ENCODE measurements at places on chromosomes 7 and 10. TPM values are rescaled to one million over a fixed set of nuclear protein-coding genes. Genes with fewer than 3 reads are reported as not detected.

GRCh38 chr7:18278316-18278715, 217.2 kb upstream of the HDAC9 start:
- DNase-seq: no peak

DNA sequence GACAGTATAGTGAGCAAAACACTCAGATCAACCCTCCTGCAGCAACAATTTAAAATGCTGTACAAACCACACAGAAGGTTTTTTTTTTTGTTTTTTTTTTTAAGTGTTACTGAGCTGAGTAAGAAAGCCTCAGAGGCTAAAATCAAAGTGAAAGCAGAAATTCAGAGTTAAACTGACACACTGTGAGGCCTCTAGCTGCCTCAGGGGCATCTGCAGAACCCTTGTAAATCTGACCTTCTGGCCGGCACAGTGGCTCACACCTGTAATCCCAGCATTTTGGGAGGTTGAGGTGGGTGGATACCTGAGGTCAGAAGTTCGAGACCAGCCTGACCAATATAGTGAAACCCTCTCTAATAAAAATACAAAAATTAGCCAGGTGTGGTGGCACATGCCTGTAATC, 7.4 kb upstream of the GNA12 start:
- no peak for DNase-seq

OR13A1 gene
- total RNA-seq: 0.15 TPM

ARL3 gene
- total RNA-seq: 16.3 TPM

- DNase-seq: peak; percentile 64
Measured at GRCh38 chr7:117872561-117873309, 506 bp downstream of the CTTNBP2 start.

GRCh38 chr7:116041615-116042014, 11.1 kb upstream of the TFEC start:
- DNase-seq: no peak

DNA sequence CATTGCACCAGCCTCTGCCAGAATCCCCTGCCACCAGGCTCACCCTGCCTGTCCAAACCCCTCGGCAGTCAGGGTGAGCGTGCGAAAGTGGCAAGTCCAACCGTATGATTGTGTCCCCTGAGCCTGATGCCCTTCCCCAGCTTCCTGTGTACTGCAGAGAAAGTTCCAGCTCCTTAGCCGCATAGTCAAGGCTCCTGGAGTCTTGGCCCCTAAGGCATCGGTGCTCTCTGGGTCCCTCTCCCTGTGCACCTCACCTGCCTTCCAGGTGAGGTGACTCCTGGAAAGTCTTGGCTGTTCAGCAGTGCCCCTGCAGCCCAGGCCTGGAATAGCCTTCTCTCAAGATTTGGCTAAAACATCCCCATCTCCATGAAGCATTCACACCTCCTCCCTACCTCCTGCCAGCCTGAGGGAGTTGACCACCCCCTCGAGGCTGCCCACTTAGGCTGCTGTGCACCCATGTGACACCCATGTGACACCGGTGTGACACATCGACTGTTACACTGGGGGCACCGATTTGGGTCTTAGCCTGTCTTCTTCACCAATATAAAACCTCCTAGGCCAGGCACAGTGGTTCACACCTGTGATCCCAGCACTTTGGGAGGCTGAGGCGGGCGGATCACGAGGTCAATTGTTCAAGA, 56.1 kb upstream of the ELN start:
- DNase-seq: no peak

- no peak for DNase-seq
Measured at GRCh38 chr7:74149603-74150002, 24.6 kb upstream of the EIF4H start.

- peak; percentile 47 for DNase-seq
Measured at GRCh38 chr10:12279281-12279680, 70.1 kb upstream of the CAMK1D start.

DNA sequence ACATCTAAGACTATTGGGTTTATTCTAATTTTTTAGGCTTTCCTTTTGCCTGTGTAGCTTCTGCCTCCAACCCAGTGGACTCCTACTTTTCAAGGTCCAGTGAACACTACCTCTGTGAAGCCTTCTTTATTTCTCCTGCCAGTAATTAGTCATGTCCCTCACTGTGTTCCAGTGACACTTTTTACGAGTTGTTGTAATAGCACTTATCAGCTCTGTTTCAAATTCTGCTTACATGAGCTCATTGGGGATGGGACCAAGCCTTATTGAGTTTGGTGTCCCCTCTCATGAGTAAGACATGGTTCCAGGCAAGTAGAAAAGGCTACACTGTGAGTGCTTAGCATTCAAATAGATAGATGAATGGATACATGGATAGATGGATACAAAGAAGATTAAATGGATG, 184.6 kb downstream of the HIBADH start:
- no peak for DNase-seq

GRCh38 chr10:120800528-120801323, 50.4 kb upstream of the WDR11 start:
- no peak for DNase-seq

FAM237B gene
- not detected for total RNA-seq

XRCC2 gene
- 3.6 TPM for total RNA-seq

RASA4B gene
- 15.1 TPM for total RNA-seq

DNA sequence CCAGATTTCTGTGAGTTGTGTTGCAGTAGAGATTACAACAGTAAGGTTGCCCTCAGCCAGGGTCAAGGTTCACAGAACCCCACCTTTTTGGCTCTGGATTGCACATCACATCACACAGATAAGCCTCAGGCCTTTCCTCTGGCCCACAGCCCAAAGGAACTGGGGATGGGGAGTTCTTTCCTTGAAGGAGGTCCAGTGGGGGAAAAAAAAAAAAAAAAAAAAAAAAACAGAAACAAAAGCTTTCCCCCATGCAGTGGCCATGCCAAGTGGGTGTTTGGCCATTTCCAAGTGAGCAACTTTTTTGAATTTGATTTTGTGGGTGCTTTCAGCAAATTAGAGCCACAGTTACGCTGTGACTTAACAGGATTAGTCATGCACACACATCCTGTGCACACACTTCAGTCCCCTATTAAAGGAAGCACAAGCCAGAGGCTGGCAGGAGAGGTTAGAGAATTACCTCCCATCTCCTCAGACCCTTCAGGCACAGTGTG, 79.3 kb upstream of the NANOS1 start:
- peak; percentile 53 for DNase-seq

STEAP1 gene
- total RNA-seq: not detected

DNA sequence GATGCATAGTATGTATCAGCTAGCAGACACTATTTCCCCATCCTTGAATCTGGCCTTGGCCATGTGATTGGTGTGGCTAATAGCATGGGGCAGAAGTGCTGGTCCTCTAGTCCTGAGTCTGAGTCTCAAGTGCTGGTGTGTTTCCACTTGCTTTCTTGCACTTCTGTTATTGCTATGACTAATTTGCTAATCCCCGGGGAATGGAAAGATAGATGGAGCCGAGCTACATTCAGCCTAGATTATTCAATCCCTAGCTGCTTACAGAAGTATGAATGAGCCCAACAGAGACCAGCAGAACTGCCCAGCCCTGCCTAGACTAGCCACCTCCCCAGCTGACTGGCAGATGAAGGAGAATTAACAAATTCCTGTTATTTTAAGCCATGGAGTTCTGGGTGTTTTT, 53.2 kb upstream of the SYPL1 start:
- DNase-seq: no peak

GRCh38 chr10:14560274-14560673, 214.4 kb downstream of the FAM107B start:
- peak; percentile 25 for DNase-seq

- DNase-seq: peak; percentile 78
Measured at GRCh38 chr10:44752451-44753441, 158.4 kb upstream of the TMEM72 start.

DNA sequence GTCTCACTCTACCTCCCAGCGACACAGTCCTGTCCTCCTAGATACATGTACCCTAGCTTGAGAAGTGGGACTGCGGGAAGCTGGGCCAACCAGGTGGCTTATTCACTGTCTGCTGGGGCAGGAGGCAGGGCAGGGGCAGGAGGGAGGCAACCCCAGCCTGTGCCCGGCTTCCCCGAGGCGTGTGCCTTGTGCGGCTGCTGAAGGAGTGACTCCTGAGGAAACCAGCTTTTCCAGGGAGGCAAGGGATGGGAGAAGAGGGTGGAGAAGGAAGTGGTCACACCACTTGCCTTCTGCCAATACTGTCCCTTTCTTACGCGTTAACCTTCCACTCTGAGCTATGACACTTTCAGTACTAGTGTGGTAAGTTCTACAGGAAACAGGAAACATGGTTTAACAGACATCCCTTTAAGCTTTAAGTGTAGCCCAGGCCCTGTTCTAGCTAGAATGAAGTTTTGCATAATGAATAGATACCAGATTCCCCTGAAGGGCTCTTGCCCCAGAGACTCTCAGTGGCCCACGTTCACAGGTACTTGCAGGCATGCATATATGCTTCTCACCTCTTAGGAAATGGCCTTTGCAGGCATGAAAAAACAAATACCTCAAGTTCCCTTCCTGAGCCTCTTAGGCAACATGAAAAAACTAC, 40.6 kb downstream of the SYPL1 start:
- no peak for DNase-seq

AKR1C8 gene
- total RNA-seq: not detected

- DNase-seq: peak; percentile 39
Measured at GRCh38 chr10:132588301-132589013, 50.9 kb downstream of the INPP5A start.

DNA sequence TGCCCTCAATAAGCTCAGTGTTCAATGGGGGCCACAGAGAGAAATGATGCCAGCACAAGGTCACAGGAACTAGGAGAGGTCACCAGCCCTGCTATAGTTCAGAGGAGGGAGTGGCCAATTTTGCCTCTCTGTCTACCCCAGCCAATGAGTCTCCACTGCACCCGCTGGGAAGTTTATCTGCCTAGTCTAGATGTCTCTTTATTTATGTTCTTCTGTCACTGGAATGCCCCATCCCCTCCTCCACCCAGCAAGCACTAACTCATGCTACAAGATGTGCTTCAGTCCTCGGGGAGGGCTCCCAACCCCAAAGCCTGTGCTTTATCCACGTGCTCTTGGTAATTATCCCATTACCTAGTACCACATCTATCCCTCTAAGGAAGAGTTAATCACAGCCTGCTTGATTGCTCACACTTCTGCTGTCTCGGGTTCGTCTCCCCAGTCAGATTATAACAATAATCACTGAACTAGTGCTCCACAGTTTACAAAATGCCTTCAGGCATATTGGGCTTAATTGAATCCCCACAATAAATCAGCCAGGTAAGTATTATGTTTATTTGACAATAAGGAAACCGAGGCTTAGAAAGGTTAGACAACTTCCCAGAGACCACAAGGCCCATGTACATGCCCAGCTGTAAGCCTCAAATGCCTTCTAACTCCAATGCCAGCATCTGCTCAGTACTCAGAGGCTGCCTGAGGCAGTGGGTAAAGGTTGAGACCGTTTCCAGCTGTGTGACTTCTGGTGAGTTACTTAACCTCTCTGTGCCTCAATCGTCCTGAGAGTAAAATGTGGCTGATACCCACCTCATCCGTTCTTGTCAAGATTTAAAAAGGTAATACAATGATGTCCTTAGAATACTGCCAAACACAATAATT, 3.9 kb downstream of the HIP1 start:
- DNase-seq: peak; percentile 50

SLC26A3 gene
- not detected for total RNA-seq

- DNase-seq: no peak
Measured at GRCh38 chr10:120477743-120478141, 20.7 kb downstream of the PLPP4 start.

TACC2 gene
- total RNA-seq: 98.0 TPM

DNA sequence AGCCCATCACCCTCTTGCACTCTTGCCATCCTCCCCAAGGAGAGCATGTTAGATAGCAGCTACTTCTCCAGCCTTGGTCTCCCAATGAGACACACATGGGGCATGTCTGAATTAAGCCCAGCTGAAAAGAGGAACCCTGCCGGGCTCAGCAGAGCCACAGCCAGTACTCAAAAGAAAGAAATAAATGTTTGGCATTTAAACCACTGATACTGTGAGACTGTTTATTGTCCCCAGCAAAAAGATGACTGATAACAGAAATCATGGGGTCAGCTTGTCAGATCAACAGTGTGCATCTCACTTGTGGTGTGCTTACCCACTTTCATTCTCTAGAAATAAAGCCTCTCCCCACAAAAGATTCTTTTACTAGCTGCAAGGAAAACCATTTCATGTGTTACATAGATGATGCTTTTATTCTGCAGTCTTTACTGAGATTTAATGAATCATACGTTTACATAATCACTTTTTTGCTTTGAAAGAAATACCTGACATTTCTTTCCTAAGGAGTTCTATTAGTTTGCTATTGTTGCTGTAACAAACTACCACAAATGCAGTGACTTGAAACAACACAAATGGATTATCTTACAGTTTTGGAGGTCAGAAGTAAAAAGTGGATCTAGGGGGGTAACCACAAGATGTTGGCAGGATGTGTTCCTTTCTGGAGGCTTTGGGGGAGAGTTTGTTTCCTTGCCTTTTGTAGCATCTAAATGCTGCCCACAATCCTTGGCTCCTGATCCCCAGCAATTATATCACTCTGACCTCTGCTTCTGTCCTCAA, 20.9 kb downstream of the ANKRD7 start:
- DNase-seq: no peak

PRDX3 gene
- total RNA-seq: 204 TPM

DNA sequence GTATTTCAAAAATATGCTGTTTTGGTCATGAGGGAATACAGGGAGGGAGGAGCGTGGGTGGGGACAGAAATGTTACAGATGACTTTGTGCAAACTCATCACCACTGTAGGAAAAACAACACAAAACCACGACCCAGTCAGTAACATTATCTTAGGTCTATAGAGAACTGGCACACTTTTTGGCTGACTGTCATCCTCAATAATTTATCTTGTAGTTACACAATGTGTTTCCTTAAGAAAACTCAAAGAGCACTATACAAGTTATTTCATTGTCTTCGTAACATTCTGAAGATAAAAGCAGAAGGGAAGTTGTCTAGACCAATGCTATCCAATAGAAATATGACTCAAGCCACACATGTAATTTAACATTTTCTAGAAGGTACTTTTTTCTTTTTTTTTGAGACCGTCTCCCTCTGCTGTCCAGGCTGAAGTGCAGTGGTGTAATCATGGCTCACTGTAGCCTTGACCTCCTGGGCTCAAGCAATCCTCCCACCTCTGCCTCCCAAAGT, 16.9 kb upstream of the CDK14 start:
- DNase-seq: no peak

GRCh38 chr10:28523725-28524252, 9.1 kb upstream of the WAC start:
- DNase-seq: no peak
